Femur (tissue), 1 donor: ENCODE measurements at places on chromosomes 6 and 20.
A peak's percentile ranks its signal among the peaks of the same experiment; 100 is the strongest.

DNA sequence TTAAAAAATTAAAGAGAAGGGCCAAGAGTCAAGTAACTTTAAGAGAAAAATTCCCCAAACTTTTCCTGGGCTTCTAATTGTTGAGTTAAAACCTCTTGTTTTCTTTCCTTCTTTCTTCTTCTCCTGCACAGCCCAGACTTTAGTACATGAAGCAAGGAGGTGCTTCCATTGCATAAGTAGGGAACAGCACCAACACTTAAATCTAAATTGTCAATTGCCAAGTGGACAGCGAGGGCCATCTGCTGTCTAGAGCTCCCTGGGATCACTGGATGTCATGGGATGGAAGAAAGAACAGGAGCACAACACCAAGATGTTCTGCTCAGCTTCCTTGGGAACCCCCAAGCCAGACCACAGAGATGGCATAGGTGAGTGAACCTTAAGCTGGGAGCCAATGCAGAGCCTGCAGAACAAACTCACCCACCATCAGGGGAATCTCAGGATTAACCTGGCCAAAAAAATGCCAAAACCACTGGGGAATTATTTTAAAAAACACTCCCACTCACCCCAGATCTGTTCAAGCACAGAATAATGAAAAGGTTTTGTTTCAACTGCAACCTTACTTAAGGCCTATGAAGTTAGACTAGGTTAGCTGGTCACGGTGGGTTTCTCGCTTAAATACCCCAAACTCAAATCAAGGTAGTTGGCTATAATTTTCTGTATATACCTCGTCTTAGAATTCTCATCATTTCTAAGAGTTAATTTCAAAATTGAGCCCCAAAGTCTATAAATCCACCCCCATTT is 67.8 kb downstream of the TNFRSF21 start:
- DNase-seq = no peak

GRCh38 chr20:61668065-61668650 is 397.5 kb downstream of the TAF4 start:
- DNase-seq = no peak

DNA sequence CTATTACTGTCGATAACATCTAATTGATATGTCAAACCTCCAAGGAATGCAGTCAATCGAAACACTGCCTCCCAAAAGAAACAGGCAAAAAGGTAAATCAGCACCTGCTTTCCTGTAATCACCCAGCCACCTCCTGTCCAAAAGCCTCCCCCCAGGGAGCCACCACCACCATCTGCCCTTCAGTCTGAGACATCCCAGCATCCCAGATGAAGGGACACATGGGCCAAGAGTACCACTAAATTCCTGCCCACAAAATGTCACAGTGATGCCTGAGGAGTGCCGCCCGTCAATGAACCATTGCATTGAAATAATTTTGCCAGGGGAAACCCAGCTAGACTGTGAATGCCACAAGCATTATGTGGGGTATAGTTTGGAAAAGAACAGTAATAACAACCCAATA is 401.7 kb downstream of the ZFAND3 start:
- no peak for DNase-seq

DNA sequence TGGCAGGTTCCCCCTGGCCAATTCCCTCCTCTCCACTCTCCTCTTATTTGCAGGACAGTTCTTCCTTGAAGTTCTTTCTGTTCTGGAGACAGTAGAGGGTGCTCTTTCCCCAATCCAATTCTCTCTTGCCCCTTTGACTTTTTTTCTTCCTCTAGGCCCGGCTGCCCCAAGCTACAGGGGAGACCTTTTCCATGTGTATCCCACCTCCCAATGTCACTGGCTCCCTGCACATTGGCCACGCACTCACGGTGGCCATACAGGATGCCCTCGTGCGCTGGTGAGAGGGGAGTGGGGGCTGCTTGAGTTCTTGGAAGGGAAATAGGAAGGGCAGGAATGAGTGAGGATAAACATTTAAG is 1.5 kb downstream of the VARS2 start:
- peak; percentile 40 for DNase-seq

GRCh38 chr20:36147690-36148089 is 6.8 kb upstream of the EPB41L1 start:
- DNase-seq = no peak

- no peak for DNase-seq
Measured at GRCh38 chr6:166573511-166574216, 12.8 kb downstream of the RAMACL start.

GRCh38 chr20:3067139-3068014 is 4.0 kb upstream of the OXT start:
- no peak for DNase-seq

GRCh38 chr20:58745391-58745790 is 52.8 kb downstream of the NPEPL1 start:
- no peak for DNase-seq

DNA sequence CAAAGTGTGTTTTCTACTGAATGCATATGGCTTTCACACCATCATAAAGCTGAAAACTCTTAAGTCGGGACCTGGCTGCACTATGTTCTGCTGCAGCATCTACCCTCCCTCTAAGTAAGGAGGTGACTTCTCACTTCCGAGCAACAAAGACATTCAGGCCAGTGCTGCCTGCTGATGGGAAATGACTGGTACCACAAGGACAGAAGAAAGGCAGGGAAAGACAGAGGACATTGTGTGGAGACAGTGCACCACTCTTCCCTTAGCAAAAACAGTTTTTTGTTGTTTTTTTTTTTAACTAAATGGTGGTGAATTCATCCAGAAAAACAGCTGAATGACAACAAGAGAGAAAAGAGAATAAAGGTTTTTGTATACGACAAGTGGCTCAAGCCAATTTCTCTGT is 81.5 kb downstream of the MAP7 start:
- DNase-seq = no peak

DNA sequence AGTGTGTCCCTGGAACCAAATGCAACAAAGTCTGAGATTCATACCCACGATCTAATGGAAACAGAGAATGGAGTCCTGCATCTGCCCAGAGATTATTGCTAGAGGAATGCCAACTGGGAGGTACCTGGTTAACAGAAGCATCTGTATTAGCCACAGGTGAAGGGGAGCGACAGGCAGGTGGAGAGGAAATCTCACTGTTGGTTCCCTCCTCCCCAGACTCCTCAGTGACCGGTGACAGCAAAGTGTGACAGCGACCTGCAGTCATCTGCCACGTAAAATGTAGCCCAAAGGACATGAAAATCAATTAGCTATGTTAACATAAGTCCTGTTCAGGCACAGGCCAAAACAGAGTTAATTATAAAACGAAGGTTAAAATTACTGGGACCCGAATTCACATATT is 336.6 kb downstream of the SYNE1 start:
- DNase-seq = no peak
